ENCODE measurements at places on chromosomes 7 and 10. TPM values are rescaled to one million over a fixed set of nuclear protein-coding genes. Genes with fewer than 3 reads are reported as not detected.

The IL6 gene
- total RNA-seq, result not detected

The SLC18A3 gene
- total RNA-seq, result 1.5 TPM

- ATAC-seq, result peak; percentile 82
Measured at GRCh38 chr7:55120501-55121198, 101.8 kb downstream of the EGFR start.

- ATAC-seq, result no peak
Measured at GRCh38 chr7:26507108-26507987, 215.7 kb downstream of the SNX10 start.

All from gastroesophageal sphincter (tissue), 4 donors.